ENCODE measurements at places on chromosomes 5 and 9.

- DNase-seq, result no peak
Measured at GRCh38 chr9:68914751-68915150, 99.2 kb downstream of the PRKACG start.

DNA sequence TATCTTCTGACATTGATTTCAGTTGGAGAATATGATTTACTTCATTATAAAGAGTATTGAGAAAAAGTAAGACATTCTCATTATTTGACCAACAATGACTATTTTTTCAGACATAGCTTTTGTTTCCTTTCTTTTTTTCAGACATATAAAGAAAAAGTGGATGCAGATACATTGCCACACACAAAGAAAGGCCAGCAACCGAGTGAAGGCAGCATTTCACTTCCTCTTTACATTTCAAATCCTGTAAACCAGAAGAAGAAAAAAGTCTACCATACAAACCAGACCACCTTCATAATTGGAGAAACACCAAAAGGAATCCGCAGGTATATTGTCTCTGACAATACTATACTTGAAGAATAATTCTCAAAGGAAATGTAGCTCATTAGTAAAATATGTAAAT, 128.9 kb downstream of the ERCC6L2 start:
- no peak for DNase-seq

- no peak for DNase-seq
Measured at GRCh38 chr5:155540000-155540595, 526.5 kb downstream of the KIF4B start.

GRCh38 chr5:68435611-68436010, 220.1 kb downstream of the PIK3R1 start:
- DNase-seq, result no peak

- no peak for DNase-seq
Measured at GRCh38 chr9:136668983-136669790, 6.5 kb downstream of the EGFL7 start.

- peak; percentile 92 for DNase-seq
Measured at GRCh38 chr5:44845777-44846176, 37.0 kb downstream of the MRPS30 start.
